ENCODE measurements at places on chromosomes 5 and 9.

- no peak for DNase-seq
These were observed 342.8 kb upstream of the CCNG1 start for GRCh38 chr5:163094492-163095180.

- DNase-seq: no peak
These were observed 109.9 kb upstream of the RGMB start for GRCh38 chr5:98663521-98663920.

- no peak for DNase-seq
These were observed 30.8 kb downstream of the FGF10 start for GRCh38 chr5:44358421-44358820.

DNA sequence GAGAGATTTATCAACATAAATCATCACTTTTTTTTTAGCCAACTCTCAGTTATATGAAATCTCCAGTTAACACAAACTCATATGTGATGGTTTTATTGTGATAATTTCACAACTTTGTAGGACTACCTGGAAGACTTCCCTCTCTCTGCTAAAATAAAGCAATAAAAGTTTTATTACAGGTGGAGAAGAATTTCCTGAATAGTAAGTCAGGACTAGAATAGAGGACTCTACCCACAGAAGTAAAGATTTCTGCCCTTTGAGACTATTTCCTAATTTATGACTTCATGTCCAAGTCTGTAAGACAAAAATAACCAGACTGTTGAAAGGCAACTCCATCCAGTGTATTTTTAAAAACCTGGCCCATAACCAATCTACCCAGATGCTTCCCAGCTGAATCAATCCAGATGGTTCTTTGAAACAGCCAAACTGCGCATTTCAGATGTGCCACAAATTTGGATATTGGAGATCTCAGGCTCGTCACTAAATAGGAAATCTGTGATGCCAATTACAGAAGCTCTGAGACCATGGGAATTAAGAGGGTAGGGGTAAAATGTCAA is 234.0 kb upstream of the NMUR2 start:
- DNase-seq: no peak

GRCh38 chr5:181222630-181223057 is 437 bp upstream of the TRIM41 start:
- no peak for DNase-seq

DNA sequence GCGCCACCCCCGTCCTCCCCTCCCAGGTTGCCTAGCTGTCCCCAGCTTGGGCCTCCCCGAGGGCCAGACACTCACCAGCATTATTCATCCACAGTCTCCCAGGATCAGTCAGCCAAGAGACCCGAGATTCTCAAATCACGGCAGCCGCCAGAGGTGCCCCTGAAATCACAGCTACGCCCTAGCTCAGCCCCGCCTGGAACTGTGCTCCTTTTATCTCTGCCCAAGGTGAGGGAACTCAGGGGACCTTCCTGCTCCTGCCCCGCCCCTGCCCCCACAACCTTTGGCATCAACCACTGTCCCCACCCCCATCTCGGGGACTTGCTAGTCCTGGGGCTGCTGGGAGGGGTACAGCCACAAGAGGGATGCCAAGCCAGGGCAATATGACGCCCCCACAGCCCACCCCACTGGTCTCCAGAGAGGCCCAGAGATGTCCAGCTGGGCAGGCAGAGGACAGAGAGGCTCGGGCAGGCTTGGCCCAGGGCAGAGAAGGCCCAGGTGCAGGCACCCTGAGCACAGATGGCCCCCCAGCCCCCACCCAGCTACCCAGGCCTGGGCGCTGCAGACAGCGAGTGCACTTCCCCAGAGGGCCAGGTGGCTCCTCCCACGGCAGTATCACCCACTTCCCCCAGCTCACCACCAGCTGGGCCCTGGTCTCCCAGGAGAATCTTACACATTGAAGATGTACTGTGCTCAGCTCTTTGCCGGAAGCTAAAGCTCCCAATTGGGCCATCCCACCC is at the start of gene FUT7:
FUT7 (minus strand) TSS at position 185 of the 737 bp plus-strand sequence; CDS start at position 88, 97 bp downstream.
- no peak for DNase-seq

GRCh38 chr5:133675376-133676154 is 63.2 kb upstream of the FSTL4 start:
- no peak for DNase-seq

- DNase-seq: no peak
These were observed 1087.7 kb upstream of the ARRDC3 start for GRCh38 chr5:92470770-92471169.

DNA sequence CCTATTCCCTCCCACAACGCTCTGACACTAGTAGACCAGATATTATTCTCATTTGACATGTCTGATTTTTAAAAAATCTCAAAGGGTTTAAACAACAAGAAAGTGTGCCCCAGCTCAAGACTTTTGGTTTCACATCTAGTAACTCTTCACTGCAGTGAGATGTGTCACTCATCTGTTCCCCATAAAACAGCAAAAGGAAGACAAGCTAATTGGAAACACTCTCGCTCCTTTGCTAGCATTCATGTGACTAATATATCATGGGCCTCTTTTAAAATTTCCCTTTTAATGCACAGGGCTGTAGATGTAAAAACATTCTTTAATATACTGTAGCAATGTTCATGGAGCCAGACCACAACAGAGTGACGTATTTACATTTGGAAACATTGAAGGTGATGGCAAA is 372.6 kb downstream of the ZNF608 start:
- no peak for DNase-seq

- no peak for DNase-seq
These were observed 3.5 kb upstream of the LCN6 start for GRCh38 chr9:136751814-136752213.

GRCh38 chr5:56840597-56840996 is 25.2 kb downstream of the MAP3K1 start:
- DNase-seq: no peak

- DNase-seq: no peak
These were observed 55.3 kb downstream of the SEMA5A start for GRCh38 chr5:9490494-9491097.

DNA sequence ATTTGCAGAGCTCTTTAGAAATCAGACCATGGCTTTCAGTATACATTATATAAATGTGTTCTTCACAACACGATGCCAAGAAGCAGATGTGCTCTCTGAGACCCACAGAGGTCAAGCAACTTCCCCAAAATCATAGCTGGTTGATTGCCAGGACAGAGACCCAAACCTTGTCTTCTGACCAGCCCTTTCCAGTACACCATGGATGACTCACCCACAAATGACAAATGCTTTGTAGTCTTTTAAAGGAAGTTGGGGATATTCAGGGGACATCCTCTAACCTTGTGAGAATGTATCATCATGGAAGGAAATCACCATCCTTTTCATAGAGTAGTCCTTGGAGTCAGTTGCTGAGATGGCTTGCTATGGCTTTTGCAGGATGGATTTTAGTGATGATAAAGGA is 30.1 kb downstream of the ZNF462 start:
- DNase-seq: no peak

GRCh38 chr9:26341545-26341944 is 551.1 kb downstream of the CAAP1 start:
- DNase-seq: no peak
